ENCODE measurements at places on chromosomes 12 and 14. TPM values are rescaled to one million over a fixed set of nuclear protein-coding genes. Genes with fewer than 3 reads are reported as not detected.

The CCDC177 gene
- total RNA-seq: not detected

DNA sequence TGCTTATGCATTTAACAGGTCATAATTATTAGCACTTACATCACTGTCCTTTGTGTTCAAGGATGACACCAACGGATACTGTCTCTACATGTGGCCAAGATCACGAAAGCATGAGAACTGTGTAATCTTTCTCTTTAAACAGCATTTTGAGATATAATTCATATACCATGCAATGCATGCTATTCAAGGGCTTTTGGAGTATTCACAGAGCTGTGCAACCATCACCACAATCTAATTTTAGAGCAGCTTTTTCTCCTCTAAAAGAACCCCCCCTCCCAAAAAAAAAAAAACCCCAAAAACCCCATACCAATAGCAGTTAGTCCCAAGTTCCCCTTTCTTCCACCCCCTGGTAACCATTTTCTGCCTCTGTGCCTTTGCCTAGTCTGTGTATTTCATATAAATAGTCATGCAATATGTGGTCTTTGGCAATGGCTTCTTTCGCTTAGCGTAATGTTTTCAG is 60.6 kb downstream of the SPRING1 start:
- no peaks in the 10 kb centered on the region for H3K36me3 ChIP-seq
- peaks cover 17% of the 10 kb centered on the region for H3K4me1 ChIP-seq
- DNase-seq: no peak
- H3K27ac ChIP-seq: peak overlapping the region; percentile 9
- no peaks in the 10 kb centered on the region for H3K27me3 ChIP-seq
- H3K4me3 ChIP-seq: no peak overlapping the region

GRCh38 chr12:123393747-123394146 is 9.8 kb downstream of the KMT5A start:
- peaks cover 23% of the 10 kb centered on the region for H3K4me1 ChIP-seq
- peaks cover 84% of the 10 kb centered on the region for H3K36me3 ChIP-seq
- no peak for DNase-seq
- no peak overlapping the region for H3K27ac ChIP-seq

DNA sequence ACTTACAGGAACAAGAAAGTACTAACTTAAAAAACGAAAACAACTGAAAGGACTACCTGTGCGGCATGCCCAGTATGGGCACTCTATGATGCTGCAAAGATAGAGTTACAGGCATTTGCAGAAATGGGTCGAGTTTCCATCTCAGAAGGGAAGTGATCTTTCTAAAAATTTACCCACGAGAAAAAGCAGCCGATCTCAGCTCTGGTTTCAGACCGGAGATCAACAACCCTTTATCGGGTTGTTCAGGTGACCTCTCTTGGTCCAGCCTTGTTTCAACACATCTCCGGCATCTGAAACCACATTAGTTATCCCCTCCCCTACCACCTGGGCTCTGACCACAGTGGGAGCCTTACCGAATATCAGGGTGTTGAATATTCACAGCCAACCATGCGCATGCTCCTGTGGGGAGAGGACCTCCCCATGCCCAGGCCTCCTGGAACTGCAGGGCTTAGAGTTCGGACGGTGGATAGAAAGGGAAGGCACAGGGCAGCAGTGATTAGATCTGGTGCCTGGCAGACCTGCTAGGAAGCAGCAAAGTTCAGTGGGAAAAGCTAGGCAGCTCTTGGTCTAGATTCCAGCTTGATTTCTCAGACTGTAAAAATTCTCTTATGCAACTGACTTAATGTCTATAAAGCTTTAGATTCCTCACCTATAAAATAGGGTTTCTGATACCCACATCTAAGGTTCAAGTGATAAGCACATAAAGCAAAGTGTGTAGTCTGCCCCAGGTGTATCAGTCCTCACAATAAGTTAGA is 906.0 kb downstream of the VRK1 start:
- no peak overlapping the region for H3K4me3 ChIP-seq
- no peak for DNase-seq
- no peaks in the 10 kb centered on the region for H3K4me1 ChIP-seq

All from heart left ventricle (tissue), 16 donors.